Erythroblast (primary cell): ENCODE measurements at places on chromosomes 1 and 21.

- DNase-seq, result no peak
Measured at GRCh38 chr1:30748699-30749401, 8.7 kb downstream of the LAPTM5 start.

DNA sequence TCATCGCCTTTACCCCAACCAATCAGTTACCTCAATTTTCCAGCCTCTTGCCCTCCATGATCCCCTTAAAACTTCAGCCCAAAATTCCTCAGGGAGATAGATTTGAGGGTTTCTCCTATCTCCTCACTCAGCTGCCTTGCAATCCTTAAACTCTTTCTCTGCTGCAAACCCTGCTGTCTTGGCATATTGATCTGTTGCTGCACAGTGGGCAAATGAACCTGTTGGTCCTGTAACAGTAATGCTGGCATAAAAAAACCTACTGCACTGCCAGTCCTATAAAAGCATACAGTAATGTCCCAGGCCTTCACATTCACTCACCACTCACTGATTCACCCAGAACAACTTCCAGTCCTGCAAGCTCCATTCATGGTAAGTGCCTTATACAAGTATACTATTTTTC is 5.1 kb upstream of the TEDDM1 start:
- DNase-seq, result no peak

GRCh38 chr1:90405726-90406125 is 311.4 kb downstream of the BARHL2 start:
- DNase-seq, result no peak

DNA sequence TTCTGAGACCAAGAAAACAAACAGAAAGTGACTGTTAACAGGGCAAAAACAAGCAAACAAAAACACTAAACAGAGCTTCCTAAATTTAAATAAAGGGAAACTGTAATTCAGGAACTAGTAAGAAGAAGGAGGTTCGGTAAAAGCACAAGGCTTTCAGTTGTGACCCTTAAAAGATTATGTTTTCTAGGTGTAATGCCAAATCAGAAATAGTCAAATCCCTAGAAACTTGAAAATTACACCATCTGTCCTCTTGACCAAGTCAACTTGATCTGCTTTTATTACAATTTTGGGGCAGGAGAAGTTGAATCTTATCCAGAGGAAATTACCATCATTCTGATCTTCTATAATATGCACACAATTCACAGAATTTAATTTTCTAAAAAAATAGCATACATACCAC is 754.0 kb upstream of the ADGRL4 start:
- no peak for DNase-seq

GRCh38 chr1:59732214-59732955 is 82.4 kb upstream of the HOOK1 start:
- DNase-seq, result no peak

GRCh38 chr21:34771512-34772028 is 102.8 kb downstream of the CLIC6 start:
- no peak for DNase-seq

DNA sequence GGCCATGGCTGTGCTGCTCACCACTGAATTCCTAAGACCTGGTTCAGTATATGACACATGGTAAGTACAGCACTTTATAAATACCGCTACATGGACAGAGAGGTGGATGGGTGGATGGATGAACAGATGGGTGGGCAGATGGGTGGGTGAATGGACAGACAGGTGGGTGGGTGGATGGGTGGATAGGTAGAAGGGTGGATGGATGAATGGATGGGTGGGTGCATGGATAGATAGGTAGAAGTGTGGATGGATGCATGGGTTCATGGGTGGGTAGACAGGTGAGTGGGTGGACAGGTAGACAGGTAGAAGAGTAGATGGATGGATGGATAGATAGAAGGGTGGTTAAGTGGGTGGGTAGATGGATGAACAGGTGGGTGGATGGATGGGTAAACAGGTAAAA is 54.8 kb downstream of the TMCO4 start:
- no peak for DNase-seq

- DNase-seq, result peak; percentile 43
Measured at GRCh38 chr1:246450611-246451251, 56.3 kb downstream of the SMYD3 start.
